ENCODE measurements at places on chromosomes 1 and 21.

- no peak for DNase-seq
Observed at GRCh38 chr1:15384301-15384901, 25.3 kb upstream of the EFHD2 start.

GRCh38 chr1:102800406-102800805 lies 307.9 kb downstream of the COL11A1 start:
- no peak for DNase-seq

- DNase-seq, result no peak
Observed at GRCh38 chr1:27569088-27569460, 34.9 kb downstream of the AHDC1 start.

- no peak for DNase-seq
Observed at GRCh38 chr1:118325550-118326225, 140.7 kb upstream of the SPAG17 start.

DNA sequence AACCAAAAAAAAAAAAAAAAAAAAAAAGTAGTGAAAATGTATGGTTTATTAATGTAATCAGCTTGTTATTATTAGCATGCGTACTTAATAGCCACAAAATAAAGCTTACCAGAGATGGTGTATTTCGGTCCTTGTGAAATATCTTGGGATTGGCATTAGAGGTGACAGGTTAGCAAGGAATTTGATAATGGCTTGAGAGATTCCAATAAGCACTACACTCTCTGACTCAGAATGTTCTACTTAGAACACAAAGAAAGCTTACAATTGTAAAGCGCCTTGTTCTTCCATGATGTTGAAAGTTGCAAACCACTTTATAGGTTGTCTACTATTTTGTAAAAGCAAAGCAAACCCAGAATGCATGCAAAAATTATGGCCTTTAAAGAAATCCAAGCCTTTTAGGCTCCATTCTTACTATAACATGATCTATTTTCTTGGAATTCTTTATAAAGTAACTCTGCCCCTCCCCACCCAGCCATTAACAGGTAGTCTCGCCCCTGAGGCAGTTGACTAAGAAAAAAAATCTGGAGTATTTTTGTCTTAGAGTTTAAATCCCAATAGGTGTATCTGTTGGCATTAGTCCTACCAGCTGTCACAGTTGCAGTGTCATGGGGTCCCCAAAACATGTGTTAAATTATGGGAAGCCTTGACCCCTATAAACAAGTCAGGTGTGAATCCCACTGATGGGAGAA lies 129.2 kb downstream of the DHRS3 start:
- no peak for DNase-seq

GRCh38 chr1:88016947-88017346 lies 667.1 kb upstream of the PKN2 start:
- no peak for DNase-seq

Measured in SJSA1 (cell line).